ENCODE measurements at places on chromosomes 7 and 10.

DNA sequence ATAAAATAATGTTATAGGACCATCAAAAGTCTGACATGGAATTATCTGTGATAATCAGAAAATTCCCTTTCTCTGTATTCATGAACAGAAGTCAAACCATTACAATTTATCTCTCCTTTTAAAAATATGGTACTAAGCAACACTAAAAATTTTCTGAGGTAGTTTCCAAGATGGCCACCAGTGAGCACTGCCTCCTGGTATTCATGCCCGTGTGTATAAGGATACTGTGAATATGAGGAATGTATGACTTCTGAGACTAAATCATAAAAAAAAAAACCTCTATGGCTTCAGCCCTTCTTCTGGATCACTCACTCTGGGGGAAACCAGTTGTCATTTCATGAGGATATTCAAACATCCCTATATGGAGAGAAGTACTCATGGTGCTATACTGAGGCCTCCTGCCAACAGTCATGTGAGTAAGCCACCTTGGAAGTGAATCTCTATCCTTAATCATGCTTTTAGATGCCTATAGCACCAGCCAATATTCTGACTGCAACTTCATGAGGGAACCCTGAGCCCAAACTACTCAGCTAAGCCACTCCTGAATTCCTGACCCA lies 41.1 kb downstream of the SIRT1 start:
- DNase-seq, result no peak

DNA sequence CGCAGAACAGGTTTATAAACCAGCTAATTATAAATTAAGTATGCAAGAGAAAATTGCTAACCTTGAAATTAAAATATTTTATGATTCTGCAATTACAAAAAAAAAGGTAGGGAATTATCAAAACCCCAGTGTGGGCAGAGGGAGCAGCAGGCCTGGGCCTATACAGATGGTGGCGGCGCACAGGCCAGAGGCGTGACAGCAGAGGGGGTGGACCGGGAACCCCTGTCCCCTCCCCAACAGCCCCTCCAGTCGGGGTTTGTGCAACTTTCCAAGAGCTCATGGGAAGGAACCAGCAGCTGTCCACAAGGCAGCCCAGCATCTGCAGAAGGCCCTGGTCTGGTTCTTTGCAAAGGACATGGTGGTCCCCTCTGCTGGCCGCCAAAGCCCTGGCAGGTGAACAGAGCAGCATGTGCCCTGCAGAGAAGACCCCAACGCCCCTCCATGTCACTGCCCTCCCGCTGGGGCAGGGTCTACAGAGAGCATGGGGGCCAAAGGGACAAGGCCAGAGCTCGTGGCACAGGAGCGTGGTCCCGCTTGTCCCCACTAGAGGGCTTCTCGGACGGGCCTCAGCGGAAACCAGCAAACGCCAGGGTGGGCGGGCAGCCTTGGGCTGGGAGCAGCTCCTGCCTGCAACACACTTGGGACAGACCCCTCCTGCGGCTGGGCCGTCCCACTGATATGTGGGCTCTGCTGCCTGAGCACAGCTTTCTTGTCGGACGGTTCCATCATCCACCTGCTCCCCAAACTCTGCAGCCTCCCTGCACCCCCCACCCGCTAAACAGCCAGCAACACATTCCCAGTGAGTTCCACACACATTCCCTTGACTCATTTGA lies 75.1 kb downstream of the EBF3 start:
- peak; percentile 30 for DNase-seq

DNA sequence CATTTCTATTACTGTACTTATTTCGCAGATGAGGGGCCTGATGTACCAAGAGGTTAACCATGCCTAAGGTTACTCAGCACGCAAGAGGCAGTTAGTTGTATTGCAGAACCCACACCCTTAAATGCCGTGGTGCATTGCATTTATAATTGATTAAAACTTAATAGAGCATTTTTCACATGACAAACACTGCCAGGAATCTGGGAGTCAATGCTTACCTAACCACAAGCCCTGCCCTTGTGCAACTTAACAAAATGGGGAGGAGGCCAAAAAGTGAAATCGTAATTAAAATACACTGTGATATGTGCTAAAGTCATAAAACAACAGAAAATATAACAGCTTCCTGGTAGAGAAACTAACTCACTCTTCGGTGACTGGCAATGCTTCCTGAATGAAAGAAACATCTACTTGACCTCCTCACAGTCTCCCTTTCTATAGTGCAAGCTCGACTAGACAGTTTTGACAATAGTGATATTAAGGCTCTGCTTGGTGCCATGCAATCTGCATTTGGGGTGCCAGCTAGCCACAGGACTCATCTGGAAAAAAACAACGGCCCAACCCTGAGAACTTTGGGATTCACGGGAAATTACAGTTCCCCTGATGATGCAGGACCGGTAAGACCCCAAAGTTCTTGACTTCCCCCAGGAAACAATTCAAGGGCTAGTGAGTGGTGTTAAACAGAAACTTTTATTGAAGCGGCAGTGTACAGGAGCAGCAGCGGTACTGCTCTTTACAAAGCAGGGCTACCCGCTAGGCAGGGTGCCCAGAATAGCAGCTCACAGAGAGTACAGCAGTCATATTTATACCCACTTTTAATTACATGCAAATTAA lies 612.4 kb downstream of the TNS3 start:
- no peak for DNase-seq

DNA sequence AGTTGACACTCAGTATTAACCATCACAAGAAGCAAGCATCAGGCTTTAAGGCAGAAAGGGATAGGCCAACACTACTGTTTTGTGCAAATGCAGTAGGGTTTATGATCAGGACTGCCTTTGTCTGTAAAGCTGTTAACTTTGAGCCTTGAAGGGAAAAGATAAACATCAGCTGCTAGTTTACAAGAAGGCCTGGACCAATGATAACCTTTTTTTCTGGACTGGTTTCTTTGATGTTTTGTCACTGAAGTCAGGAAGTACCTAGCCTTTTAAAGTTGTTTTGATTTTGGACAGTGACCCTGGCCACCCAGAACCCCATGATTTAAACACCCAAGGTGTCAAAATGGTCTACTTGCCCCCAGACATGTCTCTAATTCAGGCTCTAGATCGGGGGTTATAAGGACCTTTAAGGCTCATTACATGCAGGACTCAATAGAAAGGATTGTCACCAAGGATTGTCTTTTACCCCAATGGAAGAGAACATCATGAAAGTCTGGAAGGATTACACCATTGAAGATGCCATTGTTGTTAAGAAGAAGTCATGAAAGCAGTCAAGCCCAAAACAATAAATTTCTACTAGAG lies 50.1 kb downstream of the CROT start:
- DNase-seq, result no peak

- DNase-seq, result no peak
Measured at GRCh38 chr7:140393756-140394306, 4.5 kb downstream of the SLC37A3 start.

GRCh38 chr7:68317476-68317875 lies 1280.8 kb upstream of the AUTS2 start:
- DNase-seq, result no peak

GRCh38 chr7:110831419-110831818 lies 259.5 kb upstream of the LRRN3 start:
- no peak for DNase-seq

- no peak for DNase-seq
Measured at GRCh38 chr10:88725798-88726197, 19.7 kb downstream of the LIPK start.

DNA sequence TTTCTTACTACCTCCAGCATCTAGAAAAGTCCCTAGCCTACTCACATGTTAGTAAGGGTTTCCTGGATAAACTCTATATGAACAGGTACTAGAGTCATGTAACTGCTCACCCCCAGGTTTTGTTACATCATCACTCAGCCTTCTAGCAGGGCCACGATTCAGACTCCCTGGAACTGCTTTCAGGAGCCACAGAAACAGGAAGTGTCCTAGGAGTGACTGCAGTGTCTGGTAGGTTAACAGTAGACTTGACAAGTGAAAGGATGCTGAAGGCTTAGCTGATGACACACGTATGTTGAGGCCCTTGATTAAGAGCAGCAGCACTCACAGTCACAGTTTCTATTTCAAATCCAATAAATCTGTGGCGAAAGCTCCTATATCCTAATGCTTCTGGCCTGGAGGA lies 101.2 kb downstream of the DNMBP start:
- no peak for DNase-seq

DNA sequence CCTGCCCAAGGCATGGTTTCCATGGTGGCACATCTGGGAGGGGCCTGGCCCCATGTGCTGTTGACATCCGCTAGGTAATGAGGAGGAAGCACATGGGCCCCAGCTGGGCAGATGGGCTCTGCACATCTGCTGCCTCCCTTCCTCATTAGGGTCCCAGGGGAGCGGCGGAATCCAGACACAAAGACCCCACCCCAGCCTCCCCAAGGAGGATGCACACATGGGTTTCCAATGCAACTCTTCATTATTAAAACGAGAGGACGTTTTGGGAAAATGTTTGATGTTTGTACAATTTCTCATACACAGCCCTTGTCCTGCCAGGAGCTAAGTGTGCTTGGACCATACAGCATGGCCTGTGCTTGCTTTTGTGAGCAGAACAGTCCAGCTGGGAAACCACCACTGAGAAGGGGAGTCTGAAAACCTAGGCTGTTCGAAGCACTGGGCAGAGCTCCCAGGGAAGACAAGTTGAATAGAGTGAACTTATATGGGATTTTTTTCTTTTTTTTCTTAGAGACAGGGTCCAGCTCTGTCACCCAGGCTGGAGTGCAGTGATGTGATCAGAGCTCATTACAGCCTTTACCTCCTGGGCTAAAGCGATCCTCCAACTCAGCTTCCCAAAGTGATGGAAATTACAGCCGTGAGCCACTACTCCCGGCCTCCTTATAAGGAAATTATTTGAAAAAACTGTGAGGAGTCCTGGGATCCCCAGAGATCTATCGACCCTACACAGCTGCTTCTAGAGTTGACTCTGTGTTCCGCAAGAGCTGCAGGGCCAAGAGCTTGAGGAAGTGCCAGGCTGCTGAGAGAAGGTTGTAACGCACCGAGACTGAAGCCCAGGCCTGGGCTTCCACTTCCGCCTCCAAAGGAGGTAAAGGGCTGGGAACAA lies 23.4 kb downstream of the FAM107B start:
- no peak for DNase-seq

DNA sequence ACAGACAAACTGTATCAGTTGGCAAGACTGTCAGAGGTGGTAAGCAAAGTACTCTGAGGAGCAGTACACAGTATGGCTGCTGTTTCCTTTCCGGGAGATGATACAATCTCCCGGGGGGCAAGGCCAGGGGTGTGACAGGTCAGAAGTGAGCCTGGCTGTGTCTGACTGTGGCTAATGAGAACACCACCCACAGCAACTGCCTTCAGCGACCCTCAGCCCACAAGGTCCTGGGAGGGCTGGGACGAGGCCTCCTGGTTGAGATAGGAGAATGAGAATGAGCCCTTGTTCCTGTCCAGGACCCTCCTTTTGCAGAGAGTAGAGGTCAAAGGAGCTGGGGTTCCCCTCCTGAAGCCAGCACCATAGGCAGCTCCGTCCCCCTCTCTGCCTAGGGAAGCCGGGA lies 421.7 kb downstream of the TCERG1L start:
- DNase-seq, result no peak

DNA sequence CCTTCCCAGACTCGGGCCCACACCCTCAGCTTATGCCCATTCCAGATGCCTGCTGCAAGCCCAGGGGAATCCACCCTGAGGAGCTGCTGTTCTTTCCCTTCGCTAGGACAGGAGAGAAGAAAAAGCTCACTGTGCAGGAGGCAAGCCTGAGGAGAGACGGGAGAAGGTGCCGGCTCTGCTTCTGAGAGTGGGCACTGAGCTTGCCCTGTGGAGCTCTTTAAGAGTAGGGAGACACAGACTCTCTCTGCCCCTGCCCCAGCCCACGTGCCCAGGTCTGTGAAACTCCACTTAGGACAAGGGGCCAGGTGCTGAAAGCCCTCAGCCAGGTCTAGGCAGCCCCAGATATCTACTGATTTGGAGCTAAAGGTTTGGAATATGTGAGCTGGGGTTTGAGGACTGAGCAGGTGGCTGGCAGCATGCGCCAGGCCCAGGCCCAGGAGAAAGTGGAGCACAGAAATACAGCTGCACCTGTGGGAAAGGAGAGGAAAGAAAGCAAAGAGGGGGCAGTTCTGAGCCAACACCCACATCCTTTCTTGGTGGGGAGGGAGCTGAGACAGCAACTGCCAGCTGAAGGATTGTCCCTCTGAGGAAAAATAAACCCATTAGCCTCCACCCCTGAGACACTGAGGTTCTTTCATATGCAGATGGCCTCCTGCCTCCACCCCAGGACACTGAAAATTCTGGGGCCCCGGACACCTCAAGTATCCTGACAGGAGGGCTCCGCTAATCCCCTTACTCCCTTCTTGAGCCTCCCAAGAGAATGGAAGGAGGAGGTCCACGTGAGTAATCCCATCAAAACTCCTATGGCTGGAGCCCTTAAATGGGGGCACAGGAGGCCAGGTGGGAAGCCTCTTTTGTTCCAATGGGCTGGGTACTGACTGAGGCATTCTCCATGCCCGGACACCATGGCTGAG lies 7.3 kb downstream of the POLL start:
- DNase-seq, result no peak

DNA sequence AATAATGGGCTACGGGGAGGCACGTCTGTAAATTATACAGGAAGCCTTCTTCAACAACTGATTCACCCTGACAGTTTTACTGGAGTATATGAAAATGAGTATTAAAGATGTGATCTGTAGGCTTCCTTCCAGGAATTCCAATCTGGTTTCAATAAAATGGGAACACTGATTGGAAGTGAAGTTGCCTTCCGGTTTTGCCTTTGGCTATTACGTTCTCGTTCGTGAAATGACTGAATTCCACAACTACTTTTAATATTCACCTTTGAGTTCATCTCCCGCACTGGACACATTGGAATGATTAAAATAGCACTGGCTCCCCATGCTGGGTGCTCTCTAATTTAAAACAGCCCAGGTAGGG lies 350.1 kb upstream of the MKI67 start:
- DNase-seq, result no peak

DNA sequence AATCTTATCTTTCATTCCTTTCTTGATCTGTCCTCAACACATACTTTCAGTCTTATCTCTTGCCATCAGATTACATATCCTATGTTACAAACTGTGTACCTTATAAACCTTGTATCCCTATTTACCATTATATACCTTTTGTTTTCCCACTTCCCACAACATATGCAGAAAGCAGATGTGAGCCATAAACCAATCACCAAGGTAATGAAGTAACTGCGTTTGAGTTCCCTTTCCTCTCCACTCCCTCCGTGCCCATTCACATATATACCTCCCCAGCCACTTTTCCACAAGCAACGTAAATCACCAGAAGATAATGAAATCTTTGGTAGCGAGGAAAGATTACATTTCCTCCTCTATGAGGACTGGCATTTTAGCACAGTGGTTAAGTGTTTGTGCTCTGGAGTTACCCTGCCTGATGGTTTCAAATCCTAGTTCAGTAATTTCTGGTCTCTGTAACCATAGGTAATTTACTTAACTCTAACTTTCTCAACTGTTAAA lies 55.5 kb upstream of the PHF14 start:
- DNase-seq, result no peak

DNA sequence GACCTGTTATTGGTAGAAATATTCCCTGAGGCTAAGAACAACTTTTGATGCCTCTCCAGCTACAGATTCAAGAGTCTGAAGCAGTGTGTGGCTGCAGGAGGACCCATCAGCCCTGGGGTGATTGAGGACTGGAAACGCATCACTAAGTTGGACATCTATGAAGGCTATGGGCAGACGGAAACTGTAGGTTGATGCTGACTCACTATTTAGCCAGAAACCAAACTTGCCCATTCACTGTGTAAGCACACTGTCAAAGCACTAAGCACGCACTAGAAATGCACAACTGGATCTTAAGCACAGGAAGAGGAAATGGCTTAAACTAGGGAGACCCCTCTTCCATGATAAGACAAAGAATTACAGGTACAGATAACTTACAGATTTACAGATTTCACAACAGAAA lies 20.8 kb downstream of the ACSM6 start:
- DNase-seq, result no peak

Data from activated CD4-positive, alpha-beta T cell treated with anti-CD3 and anti-CD28 coated beads, Interleukin-2, amount 50 U/mL, for 1 hour (primary cell).